ENCODE measurements at places on chromosomes 7 and 10. TPM values are rescaled to one million over a fixed set of nuclear protein-coding genes. Genes with fewer than 3 reads are reported as not detected.

Gene FAM237B
- total RNA-seq = not detected

Gene NPSR1
- not detected for total RNA-seq

Gene MYPN
- not detected for total RNA-seq

Gene RSU1
- 82.2 TPM for total RNA-seq

Gene IDI2
- not detected for total RNA-seq

Gene MAT1A
- 0.32 TPM for total RNA-seq

Gene IQUB
- not detected for total RNA-seq

Gene KCND2
- total RNA-seq = 0.21 TPM

Gene HYAL4
- total RNA-seq = not detected

Gene ABCB4
- total RNA-seq = not detected

Gene WDR86
- total RNA-seq = 4.0 TPM

Gene HECW1
- total RNA-seq = not detected

Gene TCF7L2
- 8.2 TPM for total RNA-seq

DNA sequence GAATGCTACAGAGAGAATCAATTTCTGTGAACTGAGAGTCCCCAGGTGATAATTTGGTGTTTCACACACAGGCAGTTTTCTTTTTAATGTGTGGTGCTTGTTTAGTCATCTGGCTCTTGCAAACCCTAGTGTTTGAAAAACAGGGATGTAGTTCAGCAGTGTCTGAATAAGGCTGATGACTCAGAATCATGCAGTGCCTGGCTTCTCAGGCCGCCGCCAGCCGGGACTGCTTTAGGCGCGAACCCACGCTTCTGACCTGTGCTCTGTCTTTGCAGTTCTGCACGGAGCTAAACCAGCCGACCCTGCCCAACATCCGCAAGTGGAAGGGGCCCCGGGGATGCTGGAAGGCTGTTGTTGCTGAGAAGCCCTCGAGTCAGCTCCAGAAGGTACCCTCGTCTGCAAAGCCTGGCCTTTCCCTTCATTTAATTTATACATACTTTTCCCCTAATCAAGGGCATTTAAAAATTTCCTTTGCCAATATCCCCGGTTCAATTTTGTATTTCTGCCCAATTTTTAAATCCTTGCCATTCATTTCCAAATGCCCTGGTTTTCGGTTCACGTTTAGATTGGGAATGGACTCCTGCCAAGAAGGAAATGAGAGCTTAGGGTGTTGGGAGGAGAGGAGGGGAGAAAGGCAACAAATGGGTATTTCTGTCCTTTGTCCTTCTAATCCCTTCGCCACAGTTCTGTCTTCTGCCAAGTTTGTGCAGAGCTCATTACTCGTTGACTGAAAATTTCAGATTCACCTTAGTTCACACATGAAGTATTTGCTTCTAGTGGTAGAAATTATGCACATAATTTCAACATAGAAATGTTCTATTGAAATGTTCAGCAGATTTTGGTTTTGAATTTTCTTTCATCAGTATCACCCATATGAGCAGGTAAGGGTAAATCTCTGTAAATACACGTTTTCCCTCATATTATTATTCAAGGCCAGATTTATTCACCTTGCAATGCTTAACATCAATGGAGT is 108.5 kb upstream of the ANLN start:
- peak; percentile 57 for DNase-seq

- no peak for DNase-seq
Measured at GRCh38 chr10:124210263-124210662, 116.9 kb upstream of the CHST15 start.

GRCh38 chr10:31242902-31243301 is 76.1 kb upstream of the ZEB1 start:
- DNase-seq = no peak

- DNase-seq = peak; percentile 21
Measured at GRCh38 chr7:23246555-23246954, at the start of gene GPNMB. TSS of gene GPNMB (plus strand) at chr7:23246775. CDS start at chr7:23246858, 83 bp downstream.

GRCh38 chr7:88758381-88759229 is 895 bp upstream of the ZNF804B start:
- DNase-seq = no peak

- peak; percentile 4 for DNase-seq
Measured at GRCh38 chr7:151660141-151660540, 140.4 kb upstream of the RHEB start.

GRCh38 chr10:16440396-16441133 is 3.8 kb downstream of the PTER start:
- DNase-seq = no peak

- no peak for DNase-seq
Measured at GRCh38 chr7:45420843-45421495, 153.2 kb upstream of the ADCY1 start.

DNA sequence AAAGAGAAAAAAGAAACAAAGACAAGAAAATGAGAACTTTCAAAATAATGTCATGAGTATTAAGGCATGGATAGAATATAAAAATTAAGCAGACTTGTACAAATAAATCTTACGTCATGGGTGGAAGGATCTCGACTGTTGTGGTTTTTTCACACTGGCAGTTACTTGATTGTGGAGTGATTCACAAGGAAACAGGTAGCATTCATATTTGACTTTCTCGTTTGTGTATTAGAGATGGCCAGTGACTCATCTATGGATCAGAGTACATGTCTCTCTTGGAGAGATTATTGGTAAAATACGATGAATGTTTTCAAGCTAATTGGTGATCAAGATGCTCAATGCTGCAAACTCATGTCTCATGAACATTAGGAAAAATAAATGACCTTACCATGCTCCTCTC is 564.3 kb downstream of the GATA3 start:
- DNase-seq = no peak

- DNase-seq = no peak
Measured at GRCh38 chr10:112753961-112754411, 196.1 kb upstream of the TCF7L2 start.

DNA sequence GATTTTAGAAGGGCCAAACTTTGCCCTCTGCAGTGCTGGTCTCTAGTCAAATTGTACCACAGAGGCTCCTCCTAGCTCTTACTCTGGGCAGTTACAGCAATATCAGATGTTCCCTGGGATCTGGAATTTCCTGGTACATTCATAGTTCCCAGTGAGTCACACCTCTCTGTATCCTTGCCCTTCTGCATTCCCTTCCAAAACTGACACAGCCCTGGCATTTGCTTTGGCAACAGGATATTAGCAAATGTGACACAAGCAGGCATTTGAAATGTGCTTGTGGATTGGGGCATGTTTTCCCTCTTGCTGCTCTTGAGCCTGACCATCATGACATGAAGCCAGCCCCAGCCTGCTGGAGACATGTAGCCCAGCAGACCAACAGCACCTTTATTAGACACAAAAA is 284.7 kb upstream of the AKR1E2 start:
- peak; percentile 93 for DNase-seq

GRCh38 chr7:68684996-68685395 is 913.3 kb upstream of the AUTS2 start:
- no peak for DNase-seq

DNA sequence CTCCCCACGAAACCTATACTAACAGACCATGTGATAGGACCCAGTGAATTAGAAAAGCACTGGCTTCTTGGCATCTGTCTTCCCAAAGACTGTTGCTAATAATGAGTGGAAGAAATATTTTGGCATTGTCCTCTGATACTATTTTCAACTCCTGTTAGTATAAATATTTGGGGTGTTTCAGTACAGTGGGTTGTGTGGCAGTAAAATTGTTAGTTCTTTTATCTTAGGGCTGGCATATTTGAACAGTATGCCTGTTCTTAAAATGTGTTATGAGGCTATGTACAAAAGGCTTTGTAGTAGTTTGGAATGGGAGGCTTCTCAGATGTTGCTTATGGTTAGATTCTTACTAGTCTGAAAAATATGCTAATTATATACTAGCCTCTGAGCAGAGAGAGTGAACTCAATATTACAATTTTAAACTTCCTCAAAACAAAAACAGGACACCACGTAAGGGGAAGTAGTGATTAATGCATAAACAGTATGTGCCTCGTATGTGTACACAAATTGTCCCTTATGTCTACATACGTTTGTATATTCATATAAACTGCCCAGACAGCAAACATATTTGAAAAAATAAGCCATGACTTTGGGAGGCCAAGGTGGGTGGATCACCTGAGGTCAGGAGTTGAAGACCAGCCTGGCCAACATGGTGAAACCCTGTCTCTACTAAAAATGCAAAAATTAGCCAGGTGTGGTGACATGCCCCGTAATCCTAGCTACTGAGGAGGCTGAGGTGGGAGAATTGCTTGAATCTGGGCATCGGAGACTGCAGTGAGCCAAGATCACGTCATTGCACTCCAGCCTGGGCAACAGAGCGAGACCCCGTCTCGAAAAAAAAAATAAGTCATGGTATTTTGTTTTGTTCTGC is 115.4 kb downstream of the ARID5B start:
- no peak for DNase-seq

DNA sequence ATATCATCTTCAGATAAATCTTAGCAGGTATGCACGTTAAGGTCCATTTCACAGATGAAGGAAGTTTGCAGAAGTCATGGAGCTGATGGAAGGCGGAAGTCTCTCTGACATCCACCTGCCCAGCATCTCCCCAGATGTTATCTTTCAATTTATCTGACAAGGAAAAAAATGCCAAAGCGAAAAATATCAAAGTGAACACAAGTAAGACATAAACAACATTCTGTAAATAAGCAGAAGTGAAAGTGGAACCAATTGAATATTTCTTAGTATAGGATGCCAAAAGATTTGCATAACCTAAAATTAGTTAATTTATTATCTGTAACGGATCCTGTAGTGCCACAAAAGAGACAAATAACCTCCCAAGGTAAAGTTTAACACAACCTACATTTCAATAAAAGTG is 73.6 kb upstream of the NEBL start:
- no peak for DNase-seq

All from ascending aorta (tissue), 2 donors.